Activated CD4-positive, alpha-beta T cell treated with anti-CD3 and anti-CD28 coated beads, Interleukin-2, amount 50 U/mL, for 16 hours (primary cell): ENCODE measurements at places on chromosomes 16 and 17.
A peak's percentile ranks its signal among the peaks of the same experiment; 100 is the strongest.

DNA sequence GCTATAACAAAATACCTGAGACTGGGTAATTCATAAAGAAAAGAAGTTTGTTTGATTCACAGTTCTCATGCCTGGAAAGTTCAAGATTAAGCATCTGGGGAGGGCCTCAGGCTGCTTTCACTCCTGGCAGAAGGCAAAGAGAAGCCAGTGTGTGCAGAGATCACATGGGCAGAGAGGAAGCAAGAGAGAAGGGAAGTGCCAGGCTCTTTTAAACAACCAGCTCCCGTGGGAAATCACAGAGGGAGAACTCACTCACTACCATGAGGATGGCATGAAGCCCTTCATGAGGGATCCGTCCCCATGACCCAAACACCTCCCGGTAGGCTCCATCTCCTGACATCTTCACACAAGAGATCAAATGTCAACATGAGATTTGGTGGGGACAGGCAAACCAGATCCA is 501.6 kb downstream of the MAF start:
- DNase-seq, result no peak

- no peak for DNase-seq
Measured at GRCh38 chr16:67865318-67865717, 7.5 kb upstream of the EDC4 start.

GRCh38 chr16:55734665-55735064 is 78.9 kb downstream of the SLC6A2 start:
- DNase-seq, result no peak

- no peak for DNase-seq
Measured at GRCh38 chr17:9022573-9023391, 1.5 kb downstream of the NTN1 start.

DNA sequence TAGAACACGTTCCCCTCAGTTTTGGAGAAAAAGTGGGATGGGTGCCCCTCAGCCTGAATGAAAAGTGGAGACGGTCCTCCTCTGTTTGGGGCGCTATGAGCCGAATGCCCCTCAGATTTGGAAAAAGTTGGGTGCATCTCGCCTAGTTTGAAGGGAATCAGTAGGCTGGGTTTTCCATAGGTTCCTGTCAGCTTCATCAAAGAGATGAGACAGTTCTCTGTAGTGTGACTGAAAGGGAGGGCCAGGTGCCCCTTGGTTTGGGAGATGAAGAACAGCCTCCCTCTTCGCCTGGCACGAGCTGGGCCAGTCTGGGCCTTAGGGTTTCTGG is 742 bp upstream of the SLC9A5 start:
- DNase-seq, result no peak

GRCh38 chr16:18782697-18783429 is 7.3 kb downstream of the RPS15A start:
- DNase-seq, result no peak

GRCh38 chr17:40298726-40299125 is 10.3 kb upstream of the RARA start:
- DNase-seq, result no peak

- DNase-seq, result peak; percentile 8
Measured at GRCh38 chr17:74028354-74029116, 174.9 kb upstream of the RPL38 start.

- peak; percentile 43 for DNase-seq
Measured at GRCh38 chr17:58382108-58382871, 30.3 kb upstream of the SUPT4H1 start.

- no peak for DNase-seq
Measured at GRCh38 chr17:16477255-16477654, 14.7 kb downstream of the LRRC75A start.

GRCh38 chr17:82241926-82242697 is 13.3 kb downstream of the SLC16A3 start:
- no peak for DNase-seq

- no peak for DNase-seq
Measured at GRCh38 chr17:68835071-68835470, 120.1 kb downstream of the ABCA8 start.

DNA sequence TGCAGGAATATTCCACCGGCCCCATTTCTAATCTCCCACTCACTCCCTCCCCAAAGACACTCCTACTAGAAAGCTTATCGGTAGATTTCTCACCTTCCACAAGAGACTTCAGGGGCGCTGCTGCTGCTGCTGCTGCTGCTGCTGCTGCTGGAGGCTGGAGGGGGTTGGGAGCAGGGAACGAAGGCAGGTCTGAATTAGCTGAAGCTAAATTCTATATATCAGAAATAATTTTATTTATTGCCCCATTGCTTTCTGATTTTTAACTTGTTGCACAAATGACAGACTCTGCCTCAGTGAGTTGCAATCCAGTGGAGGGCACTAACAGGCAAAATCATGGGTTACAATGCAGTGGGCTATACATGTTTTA is 25.8 kb upstream of the HLF start:
- peak; percentile 8 for DNase-seq

GRCh38 chr16:22624800-22625533 is 114.3 kb downstream of the NPIPB5 start:
- DNase-seq, result peak; percentile 63

GRCh38 chr17:37732316-37732715 is 12.5 kb downstream of the HNF1B start:
- DNase-seq, result no peak
